ENCODE measurements at places on chromosomes 12 and 14. TPM values are rescaled to one million over a fixed set of nuclear protein-coding genes. Genes with fewer than 3 reads are reported as not detected.

ABHD12B gene
- not detected for total RNA-seq

RPS6KL1 gene
- total RNA-seq: 2.8 TPM

PTPRR gene
- total RNA-seq: 0.27 TPM

- no peak for DNase-seq
Measured at GRCh38 chr12:94873734-94874517, 129.6 kb downstream of the NDUFA12 start.

GRCh38 chr12:104669089-104669721, 212.5 kb downstream of the CHST11 start:
- no peak for DNase-seq

- no peak for DNase-seq
Measured at GRCh38 chr12:92079054-92079385, 66.6 kb downstream of the BTG1 start.

DNA sequence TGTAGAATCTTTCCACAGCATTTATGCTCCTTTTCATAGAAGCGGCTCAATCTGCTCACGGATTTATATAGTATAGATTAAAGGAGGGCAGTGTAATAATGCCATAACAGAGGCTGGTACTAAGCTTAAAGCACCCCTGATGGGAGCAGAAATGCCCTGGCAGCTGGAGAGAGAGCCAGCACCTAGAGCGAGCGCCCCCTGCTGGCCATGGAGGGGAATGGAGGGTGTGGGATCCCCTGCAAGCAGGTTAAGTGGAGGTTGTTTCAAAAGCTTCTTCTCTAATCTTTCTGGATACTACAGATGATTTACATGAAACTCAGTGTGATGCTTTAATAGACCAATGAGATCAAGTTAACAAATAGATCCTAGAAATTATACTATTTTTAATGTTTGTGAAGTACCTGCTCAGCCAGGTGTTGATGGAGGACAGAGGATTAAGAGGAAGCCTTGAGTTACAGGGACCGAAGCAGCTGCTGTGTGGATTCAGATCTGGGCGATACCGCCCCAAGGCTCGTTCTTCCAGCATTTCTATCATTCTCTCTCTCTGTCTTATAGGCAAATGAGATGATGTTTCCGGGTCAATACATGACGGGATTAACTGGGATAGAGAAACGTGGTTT, 1519.3 kb upstream of the TMEM132C start:
- no peak for DNase-seq

- no peak for DNase-seq
Measured at GRCh38 chr12:11461433-11461832, 66.1 kb upstream of the PRB2 start.

- DNase-seq: no peak
Measured at GRCh38 chr14:67911562-67911961, 92.0 kb downstream of the RAD51B start.

DNA sequence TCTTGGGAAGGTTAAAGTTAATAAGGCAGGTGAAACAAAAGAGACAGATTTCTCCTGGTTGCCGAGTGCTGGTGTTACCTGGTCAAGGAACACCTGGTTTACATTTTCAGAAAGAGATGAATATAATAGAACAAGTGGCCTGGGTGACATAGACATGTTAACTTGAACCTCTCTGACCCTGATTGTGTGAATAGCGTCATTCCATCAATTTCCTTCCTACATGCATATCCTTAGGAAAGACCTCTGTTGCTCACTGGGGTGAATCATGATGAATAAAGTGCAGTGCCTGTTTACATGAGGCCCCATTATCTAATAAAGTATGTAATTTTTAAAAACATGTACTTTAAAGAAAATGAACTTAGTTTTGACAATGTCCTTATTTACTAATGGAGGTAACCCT, 1822.9 kb upstream of the FLRT2 start:
- no peak for DNase-seq

DNA sequence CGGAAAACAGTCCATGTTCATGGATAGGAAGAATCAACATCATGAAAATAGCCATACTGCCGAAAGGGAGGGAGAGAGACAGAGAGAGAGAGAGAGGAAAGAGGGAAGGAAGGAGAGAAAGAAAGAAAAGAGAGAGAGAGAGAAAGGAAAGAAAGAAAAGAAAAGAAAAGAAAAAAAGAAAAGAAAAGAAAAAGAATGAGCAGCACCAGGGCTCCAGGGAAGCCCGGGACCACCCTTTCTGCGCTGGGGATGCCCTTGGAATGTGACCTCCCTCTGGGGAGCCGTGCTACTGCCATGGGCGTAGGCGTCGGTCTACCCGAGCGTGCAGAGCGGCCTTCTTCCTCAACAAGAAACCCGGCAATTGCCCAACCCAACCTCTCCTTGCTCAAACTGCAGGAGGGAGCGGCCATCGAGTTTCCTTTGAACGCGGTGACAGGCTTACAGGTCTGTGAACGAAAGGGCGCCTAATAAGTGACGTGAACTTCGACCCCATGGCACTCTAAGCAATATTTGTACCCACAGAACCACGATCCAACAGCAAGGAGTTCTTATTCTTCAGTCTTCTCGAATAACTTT, 16.9 kb downstream of the OR6S1 start:
- no peak for DNase-seq

DNA sequence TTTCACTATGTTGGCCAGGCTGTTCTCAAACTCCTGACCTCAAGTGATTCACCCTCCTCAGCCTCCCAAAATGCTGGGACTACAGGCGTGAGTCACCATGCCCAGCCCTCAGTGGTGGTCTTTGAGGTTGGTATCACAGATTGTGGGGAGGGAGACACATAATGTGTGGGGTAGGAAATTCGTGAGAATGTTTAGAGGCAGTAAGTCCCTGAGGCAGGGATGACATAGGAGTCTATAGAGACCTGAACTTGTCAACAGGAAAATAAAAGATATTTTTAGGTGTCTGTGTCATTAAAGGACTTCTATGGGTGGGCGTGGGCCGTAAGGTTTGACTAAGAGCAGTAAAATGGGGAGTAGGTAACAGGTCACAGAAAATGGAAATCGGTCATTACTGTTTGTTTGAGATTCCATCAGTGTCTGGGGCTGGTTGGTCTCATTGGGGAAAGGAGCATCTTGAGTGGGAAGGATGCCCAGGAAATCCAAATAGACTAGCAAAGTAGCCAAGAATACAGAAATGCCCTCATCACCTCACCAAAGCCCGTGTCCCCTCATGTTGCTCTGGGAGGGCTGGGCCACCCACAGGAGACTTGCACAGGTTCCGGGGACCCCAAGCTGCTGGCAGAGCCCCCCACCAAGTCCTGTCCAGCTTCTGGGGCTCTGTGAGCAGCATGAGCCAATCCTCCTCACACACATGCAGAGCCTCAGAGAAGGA, 63.6 kb upstream of the BCL2L14 start:
- DNase-seq: peak; percentile 59

- DNase-seq: no peak
Measured at GRCh38 chr14:49622022-49622607, 1.5 kb downstream of the MGAT2 start.

GRCh38 chr12:123163227-123163626, 12.3 kb upstream of the PITPNM2 start:
- no peak for DNase-seq

DNA sequence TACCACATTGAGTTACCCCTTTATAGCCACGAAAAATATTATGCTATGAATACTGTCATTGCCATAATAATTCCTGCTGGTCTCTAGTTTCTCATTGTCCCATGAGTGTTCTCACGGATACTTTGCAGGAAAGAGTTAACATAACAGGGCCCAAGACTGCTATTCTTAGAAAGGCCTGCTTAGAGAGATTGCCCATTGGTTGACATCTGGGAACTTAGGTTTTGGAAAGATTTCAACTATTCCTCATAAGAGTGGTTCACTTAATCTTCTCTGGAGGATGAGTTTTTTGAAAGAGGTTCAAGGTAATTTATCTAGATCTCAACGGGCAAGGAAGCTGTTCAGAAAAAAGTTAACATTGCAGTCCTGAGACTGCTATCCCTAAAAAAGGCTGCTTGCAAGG, 18.4 kb upstream of the PRPF39 start:
- DNase-seq: no peak

DNA sequence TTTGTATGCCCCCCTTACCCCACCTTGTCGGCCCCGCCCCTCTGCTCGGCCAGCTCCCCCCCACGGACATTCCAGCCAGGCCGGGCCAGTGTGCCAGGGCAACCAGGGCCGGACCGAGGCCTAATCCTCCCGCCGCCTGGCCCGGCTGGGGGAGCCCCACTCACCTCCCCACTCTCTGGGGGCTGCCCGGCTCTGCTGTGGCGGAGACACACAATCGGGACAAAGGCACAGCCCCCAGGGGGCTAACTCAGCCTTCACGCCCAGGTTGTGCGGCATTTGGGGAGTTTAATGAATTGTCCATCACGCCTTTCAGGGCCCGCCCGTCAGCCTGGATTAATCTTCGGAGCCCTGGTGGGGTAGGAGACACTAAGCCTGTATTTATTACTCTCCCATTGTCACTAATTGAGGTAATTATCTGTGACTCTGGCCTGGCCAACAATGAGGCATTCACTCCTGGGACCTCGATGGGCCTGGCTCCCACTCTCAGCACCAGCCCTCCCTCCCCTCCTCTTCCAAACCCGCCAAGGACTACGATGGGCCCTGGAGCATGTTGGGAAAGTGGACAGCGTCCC, 8.7 kb downstream of the WNT1 start:
- no peak for DNase-seq
